ENCODE measurements at places on chromosomes 11 and 22.

DNA sequence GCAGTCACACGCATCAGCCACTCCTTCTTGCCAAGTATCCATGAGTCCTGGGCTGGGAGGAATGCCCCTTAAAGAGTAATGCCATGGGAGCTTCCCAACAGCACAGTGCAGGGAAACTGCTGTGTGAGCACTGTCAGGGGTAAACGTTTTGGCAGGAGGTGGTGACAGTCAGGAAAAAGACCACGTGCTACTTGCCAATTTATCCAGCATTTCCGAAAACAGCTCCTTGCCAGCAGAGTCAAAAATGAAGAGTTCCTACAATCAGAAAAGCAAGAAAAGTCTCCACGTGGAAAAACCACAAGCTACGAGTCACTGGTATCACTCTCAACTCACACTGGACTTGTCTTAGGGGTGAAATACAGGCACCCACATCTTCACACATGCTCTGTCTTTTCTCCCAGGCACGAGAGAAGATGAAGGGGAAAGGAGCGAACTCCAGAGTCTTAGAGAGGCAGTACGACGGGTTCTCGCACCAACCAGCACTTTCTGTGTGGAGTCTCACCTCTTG lies 9.9 kb downstream of the IFT27 start:
- DNase-seq: no peak

- no peak for DNase-seq
Observed at GRCh38 chr11:86219311-86220193, 25.0 kb upstream of the EED start.

DNA sequence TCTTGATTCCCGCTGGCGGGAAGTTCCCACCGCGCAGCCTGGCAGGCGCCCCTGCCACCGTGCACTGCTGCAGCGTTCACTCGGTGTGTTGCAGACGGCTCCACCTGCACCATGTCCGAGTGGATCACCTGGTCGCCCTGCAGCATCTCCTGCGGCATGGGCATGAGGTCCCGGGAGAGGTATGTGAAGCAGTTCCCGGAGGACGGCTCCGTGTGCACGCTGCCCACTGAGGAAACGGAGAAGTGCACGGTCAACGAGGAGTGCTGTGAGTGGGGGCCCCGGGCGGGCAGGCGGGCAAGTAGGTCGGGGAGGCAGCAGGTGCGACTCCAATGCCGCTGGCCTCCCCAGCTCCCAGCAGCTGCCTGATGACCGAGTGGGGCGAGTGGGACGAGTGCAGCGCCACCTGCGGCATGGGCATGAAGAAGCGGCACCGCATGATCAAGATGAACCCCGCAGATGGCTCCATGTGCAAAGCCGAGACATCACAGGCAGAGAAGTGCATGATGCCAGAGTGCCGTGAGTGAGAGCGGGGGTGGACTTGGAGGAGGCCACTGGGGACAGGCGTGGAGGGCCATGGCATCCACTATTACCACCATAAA lies 99.7 kb downstream of the RRAS2 start:
- no peak for DNase-seq

GRCh38 chr11:65381716-65382032 lies 772 bp downstream of the SLC25A45 start:
- no peak for DNase-seq

DNA sequence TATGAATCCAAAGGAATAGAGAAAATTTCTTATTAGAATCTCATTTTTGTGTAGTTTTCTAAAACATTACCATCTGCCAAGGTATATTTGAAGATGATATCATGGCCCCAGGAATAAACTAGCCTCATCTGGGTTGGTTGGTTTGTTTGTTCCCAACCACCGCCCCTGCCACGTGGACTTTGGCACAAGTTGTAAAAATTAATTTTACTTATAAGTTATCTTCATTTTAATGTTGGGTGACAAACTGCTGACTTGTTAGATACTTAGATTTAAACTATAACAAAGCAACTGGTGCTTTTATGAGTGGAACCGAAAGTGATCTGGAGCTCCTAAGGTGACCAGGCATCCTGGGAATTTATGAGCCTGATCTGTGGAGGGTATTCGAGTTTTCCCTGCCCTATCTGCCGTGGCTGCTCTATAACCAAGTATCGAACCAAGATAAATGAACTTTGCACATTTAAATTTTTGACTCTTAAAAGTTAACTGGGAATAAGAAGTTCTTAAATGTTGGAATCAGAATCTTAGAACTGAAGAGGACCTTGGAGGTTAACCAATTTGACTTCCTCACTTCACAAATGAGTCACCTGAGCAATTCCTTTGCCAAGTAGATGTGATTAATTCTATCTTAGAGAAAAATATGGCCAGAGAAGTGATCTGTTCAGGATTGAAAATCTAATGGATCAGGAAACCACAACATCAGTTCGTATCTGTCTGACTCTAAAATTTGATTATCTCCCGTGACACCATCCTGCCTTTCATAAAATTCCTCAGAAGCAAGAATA lies 129.1 kb upstream of the ARHGAP42 start:
- DNase-seq: no peak

- DNase-seq: no peak
Observed at GRCh38 chr22:26479792-26480610, 3.6 kb downstream of the HPS4 start.

GRCh38 chr11:99781074-99781473 lies 760.3 kb downstream of the CNTN5 start:
- DNase-seq: no peak

GRCh38 chr22:50224071-50224470 lies 20.8 kb downstream of the TUBGCP6 start:
- no peak for DNase-seq

DNA sequence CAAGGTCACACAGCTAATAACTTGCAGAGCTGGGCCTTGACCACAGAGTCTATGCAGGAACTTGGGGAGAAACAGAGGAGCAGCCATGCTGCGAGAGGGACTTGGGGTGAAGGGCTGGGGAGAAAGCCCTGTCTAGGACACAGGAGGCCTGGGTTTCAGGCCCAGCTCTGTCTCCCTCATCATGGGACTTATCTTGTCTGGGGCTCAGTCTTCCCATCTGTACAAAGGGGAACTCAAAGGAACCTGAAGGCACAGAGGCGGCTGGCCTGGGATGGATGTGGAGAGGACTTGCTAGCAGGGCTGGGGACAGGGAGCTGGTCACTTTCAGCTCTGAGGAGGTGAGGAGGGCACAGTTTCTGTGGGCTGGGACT lies 36.9 kb upstream of the TPBGL start:
- DNase-seq: no peak

DNA sequence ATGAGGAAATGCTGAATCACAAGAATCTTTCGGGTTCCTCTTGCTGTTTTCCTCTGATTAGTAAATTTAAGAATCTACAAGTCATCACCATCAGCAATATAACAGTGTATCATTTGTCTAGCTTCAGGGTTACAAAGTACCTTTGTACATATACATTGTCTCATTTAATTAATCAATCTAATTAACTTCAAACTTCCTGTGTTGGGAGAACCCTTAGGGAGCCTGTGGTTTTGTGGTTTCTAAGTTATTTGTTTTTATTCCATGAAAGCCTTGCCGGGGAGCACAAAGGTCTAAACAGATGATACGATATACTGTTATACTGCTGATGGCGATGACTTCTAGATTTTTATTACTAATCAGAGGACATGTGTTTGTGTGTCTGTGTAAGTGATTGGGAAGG lies 41.0 kb downstream of the TIMP3 start:
- DNase-seq: no peak

GRCh38 chr11:44771841-44772240 lies 45.1 kb downstream of the TSPAN18 start:
- DNase-seq: no peak

GRCh38 chr11:17410606-17411379 lies 22.3 kb upstream of the KCNJ11 start:
- no peak for DNase-seq

- no peak for DNase-seq
Observed at GRCh38 chr11:76232026-76232665, 25.8 kb upstream of the WNT11 start.

GRCh38 chr11:65719871-65720210 lies 757 bp downstream of the RNASEH2C start:
- no peak for DNase-seq

DNA sequence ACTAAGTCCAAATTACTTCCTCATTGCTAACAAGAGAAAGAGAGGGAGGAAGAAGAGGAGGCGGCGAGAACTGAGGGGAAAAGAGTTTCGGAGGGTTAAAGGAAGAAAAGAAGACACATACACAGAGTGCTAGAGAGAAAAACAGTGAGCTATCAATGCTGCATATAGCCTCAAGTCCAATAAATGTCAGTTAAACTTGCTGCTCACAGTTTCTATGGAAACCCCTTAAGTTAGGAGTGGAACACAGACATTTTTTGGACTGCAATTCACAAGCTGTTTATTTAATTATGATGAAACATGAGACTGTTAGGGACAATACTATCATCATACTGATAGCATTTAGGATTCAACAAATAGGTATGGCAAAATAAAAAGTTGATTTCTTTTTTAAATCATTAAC lies 1320.4 kb downstream of the LRRC4C start:
- DNase-seq: no peak

GRCh38 chr22:46172522-46173110 lies 22.3 kb downstream of the PPARA start:
- no peak for DNase-seq

- peak; percentile 51 for DNase-seq
Observed at GRCh38 chr11:63933459-63933858, 5.3 kb upstream of the NAA40 start.

DNA sequence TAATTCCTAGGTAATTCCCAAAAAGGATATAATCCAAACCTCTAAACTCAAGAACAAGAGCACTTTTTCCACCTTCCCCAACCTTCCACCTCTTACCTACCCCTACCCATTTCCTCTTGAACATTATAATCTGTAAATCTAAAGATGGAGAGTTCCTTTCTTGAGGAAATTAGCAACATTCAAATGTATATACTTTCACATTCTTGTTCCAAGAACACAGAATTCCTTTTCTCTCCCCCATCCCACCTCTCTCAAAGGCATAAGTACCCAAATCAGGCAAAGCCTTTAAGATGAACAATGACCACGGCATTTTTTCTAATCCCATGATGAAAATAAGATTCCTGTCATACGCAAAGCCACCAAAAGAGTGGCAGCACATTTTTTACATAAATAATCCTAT lies 18.3 kb downstream of the RRAS2 start:
- no peak for DNase-seq

DNA sequence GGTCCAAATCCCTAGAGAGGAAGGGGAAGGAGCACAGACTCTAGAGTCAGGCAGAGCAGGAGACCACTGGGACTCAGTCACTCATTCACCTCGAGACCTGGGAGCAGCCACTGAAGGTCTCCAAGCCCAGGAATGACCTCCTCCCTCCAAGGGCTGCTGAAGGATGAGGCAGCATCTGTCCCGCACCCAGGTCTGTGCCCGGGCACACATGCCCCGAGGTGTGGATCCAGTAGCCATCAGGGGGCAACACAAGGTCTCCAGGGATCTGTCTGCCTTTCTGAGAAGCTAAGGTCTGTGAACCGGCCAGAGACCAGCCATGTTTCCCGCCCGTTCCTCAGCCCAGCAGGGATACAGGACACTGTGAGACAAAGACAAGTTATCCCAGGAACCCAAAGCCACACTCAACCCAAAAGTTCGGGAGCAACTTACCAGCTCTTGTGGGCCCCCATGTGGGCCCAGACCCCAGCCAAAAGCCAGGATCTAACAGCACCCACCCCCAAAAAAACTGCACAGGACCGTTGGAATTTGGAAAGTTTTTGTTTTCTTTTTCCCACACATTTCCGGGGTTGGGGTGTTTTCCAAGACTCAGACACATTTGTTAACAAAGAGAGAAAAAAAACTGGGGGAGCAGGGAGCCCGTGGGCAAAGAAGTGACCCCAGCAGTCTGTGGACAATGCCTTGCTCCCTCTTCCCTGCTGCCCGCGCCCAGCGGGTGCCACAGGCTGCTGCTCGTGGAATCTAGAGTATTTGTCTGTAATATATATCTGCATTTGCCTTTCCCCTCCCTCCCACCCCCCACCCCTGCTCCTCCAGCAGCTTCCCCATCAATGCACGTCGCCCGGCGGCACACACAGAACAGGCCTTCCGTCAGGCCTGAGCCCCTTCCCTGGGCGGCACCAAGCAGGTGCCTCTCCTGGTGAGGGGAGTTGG lies 14.9 kb downstream of the SLC22A12 start:
- DNase-seq: no peak

- DNase-seq: no peak
Observed at GRCh38 chr22:49686495-49687219, 141.0 kb downstream of the BRD1 start.

- no peak for DNase-seq
Observed at GRCh38 chr22:33684087-33684486, 236.2 kb downstream of the LARGE1 start.

DNA sequence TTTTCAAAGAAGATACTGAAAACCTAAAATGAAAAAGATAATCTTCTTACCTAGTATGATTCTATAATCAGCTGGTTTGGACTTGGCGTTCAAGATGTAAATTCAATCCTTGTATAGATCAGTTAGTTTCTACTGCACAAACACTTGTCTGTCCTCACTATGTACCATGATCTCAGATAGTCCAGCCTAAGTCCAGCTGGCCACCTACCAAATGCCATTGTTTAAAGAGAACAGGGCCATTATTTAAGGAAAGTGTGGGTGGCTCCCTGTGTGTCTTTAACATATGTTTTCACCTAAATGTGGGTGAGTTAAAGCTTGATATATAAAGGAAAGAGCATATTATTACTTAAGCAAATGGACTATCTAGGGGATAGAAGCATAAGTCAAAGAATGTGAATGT lies 38.6 kb downstream of the BLID start:
- no peak for DNase-seq

DNA sequence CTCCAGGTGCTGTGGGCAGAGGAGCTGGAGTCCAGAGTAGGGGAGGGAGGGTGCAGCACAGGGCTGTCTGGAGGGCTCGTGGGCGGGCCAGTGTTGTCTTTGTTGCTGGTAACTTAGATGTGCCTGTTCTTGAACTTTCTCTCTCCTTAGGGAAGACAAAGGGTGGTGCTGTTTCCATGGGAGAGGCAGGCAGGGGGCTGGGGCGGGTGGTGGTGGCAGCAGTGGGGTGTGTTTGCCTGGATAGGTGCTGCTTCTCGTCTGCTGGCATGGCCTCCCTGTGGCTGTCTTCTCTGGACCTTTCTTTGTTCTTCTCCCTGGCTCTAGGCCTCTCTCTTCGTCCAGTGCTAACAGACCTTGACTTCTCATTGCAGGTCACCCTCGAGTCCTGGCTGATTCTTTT lies 8.5 kb downstream of the SIDT2 start:
- no peak for DNase-seq

- DNase-seq: peak; percentile 10
Observed at GRCh38 chr22:37242395-37242918, 1.6 kb downstream of the RAC2 start.
